Endothelial cell of umbilical vein (primary cell): ENCODE measurements at places on chromosomes 2 and 18.

GRCh38 chr18:35862119-35862640, 110.3 kb upstream of the RMP24 start:
- H3K36me3 ChIP-seq, result no peaks in the 10 kb centered on the region

DNA sequence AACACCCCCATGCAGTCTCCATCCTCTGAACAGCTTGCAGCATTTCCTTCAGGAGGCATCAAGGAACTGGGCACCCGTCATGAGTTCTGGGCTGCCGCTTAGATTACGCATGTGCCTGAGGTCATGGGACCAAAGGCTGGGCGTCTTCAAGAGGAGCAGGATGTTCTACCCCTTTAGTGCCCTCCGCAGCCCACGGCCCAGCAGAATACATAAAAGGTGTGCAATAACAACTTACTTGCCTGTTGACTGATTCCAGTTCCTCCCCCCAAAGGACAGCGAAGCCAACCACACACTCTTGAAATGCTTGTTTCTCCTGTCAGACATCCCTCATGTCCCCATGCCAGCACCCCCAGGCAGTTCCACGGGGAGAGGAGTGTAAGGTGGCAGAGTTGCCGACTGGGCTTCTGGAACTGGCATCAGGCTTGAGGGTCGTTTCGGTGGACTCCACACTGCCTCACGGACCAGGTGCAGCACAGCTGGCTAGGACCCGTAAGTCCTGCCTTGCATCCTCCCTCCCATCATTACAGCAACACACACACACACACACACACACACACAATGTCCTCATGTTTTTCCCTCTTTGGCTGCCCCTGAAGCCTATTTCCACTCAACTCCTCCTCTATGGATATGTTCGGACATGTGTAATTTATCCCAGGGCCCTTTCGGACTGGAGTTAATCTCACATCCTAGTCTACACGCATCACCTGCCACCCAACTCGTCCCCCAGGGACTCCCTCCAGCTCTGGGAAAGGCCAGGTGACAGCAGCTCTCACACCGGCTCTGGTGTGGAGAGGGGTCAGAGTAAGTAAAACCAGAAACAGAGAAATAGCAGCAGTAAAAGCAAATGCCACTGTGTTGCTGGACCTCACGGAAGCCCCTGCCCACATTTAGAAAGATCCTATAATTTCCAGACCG, 200.7 kb downstream of the BCL11A start:
- H3K36me3 ChIP-seq, result no peaks in the 10 kb centered on the region
- H3K27ac ChIP-seq, result no peak overlapping the region
- DNase-seq, result no peak
- no peaks in the 10 kb centered on the region for H3K4me1 ChIP-seq

- H3K27me3 ChIP-seq, result no peaks in the 10 kb centered on the region
- DNase-seq, result no peak
- H3K4me3 ChIP-seq, result no peak overlapping the region
- no peak overlapping the region for H3K27ac ChIP-seq
- no peaks in the 10 kb centered on the region for H3K36me3 ChIP-seq
Measured at GRCh38 chr2:98483257-98483861, 38.7 kb downstream of the INPP4A start.

DNA sequence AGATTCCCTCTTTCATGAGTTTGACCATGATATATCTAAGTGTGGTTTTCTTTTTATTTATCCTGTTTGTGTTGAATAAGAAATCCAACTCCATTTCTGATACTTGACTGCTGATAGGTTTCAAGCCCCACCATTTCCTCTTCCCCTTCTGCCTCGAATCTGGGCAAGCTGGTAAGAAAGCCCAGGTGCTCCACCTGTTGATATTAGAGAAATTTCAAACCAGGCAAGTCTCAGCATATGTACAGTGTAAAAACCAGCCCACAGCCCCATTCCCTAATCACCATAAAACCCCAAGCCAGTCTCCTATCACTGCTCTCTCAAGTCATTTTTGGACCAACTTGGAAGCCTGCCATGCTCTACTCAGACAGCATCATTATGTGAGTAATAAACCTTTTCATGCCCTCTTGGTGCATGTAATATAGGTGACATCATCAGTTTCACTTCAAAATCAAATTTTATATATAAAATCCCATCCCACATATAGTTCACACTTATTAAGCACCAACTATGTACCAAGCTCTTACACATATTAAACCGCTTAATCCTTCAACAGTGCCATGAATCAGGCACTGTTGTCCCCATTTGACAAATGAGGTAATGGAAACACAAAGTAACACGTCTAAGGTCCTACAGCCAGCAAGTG, 46.6 kb downstream of the SMAD2 start:
- H3K27ac ChIP-seq, result no peak overlapping the region
- no peaks in the 10 kb centered on the region for H3K27me3 ChIP-seq
- peak; percentile 11 for DNase-seq
- no peaks in the 10 kb centered on the region for H3K4me1 ChIP-seq
- H3K36me3 ChIP-seq, result peaks cover 2% of the 10 kb centered on the region
- H3K4me3 ChIP-seq, result no peak overlapping the region

- peaks cover 3% of the 10 kb centered on the region for H3K27me3 ChIP-seq
- no peak overlapping the region for H3K27ac ChIP-seq
- DNase-seq, result no peak
- no peak overlapping the region for H3K4me3 ChIP-seq
- H3K4me1 ChIP-seq, result no peaks in the 10 kb centered on the region
Measured at GRCh38 chr2:165193178-165193777, 10.6 kb downstream of the SCN3A start.

DNA sequence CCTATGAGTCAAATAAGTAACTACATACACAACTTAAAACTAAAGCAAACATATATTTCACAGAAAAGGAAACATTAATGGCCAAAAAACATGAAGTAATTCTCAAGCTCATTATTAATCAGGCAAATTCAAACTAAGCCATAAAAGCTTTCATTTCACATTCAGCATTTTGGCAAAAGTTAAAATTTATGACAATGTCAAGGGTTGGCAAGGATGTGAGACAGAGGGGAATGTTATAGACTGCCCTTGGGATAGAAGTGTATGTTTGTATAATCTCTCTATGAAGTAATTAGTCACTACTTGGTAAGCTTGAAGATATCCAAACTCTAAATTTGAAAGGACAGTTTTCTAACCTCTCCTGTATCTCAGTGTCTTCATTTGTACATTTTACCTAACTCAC, 539.4 kb downstream of the RIT2 start:
- no peak for DNase-seq
- no peaks in the 10 kb centered on the region for H3K27me3 ChIP-seq
- H3K27ac ChIP-seq, result no peak overlapping the region
- no peak overlapping the region for H3K4me3 ChIP-seq
- no peaks in the 10 kb centered on the region for H3K36me3 ChIP-seq

GRCh38 chr2:2849464-2850217, 518.6 kb upstream of the MYT1L start:
- H3K4me1 ChIP-seq, result no peaks in the 10 kb centered on the region
- no peak overlapping the region for H3K27ac ChIP-seq
- H3K36me3 ChIP-seq, result no peaks in the 10 kb centered on the region
- no peak overlapping the region for H3K4me3 ChIP-seq

DNA sequence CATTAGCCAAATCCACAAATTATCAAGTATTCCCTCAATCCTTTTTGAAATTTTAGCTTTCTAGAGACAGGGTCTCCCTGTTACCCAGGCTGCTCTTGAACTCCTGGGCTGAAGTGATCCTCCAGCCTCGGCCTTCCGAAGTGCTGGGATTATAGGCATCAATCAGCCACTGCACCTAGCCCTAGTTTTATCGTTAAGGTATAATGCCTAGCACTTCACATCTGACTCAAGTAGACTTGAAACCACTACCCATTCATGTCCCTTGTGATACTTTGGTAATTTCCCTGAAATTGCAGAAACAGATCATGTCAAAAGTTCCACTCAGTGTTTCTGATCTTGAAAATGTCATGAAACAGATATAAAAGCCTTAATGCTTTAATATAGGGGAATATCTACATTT, 26.3 kb downstream of the MEX3C start:
- peaks cover under 1% of the 10 kb centered on the region for H3K36me3 ChIP-seq
- H3K4me1 ChIP-seq, result no peaks in the 10 kb centered on the region
- no peak overlapping the region for H3K4me3 ChIP-seq

GRCh38 chr2:185147361-185147760, 549.0 kb downstream of the ZNF804A start:
- H3K4me1 ChIP-seq, result no peaks in the 10 kb centered on the region
- H3K27me3 ChIP-seq, result no peaks in the 10 kb centered on the region
- no peak for DNase-seq
- no peak overlapping the region for H3K4me3 ChIP-seq
- no peaks in the 10 kb centered on the region for H3K36me3 ChIP-seq

- no peak for DNase-seq
- no peaks in the 10 kb centered on the region for H3K27me3 ChIP-seq
- H3K27ac ChIP-seq, result no peak overlapping the region
Measured at GRCh38 chr2:195410074-195410671, 246.9 kb upstream of the SLC39A10 start.

DNA sequence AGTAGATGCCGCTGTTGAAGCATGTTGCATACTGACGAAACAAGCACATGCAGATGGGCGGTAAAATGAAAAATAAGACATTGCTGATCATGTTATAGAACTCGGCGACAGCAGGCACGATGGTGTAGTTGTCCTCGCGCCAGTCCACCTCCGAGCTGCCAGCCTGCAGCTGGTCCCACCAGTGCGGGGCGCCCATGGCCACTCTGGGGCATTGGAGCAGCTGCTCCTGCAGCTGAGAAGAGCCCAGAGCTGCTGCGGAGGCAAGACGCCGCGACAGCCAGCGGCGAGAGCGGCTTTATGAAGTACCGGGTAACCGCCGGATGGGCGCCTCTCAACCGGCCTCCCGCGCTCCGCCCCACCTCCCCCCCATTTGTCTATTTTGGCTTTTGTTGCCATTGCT, 32.6 kb upstream of the ADAM23 start:
- H3K4me3 ChIP-seq, result no peak overlapping the region
- H3K27ac ChIP-seq, result no peak overlapping the region
- no peaks in the 10 kb centered on the region for H3K27me3 ChIP-seq

- no peaks in the 10 kb centered on the region for H3K4me1 ChIP-seq
- H3K4me3 ChIP-seq, result no peak overlapping the region
- peaks cover 21% of the 10 kb centered on the region for H3K36me3 ChIP-seq
- no peaks in the 10 kb centered on the region for H3K27me3 ChIP-seq
Measured at GRCh38 chr2:112020561-112020960, 34.5 kb upstream of the TMEM87B start.

GRCh38 chr2:157182204-157182709, 75.2 kb upstream of the GALNT5 start:
- no peak overlapping the region for H3K4me3 ChIP-seq
- H3K4me1 ChIP-seq, result peaks cover 20% of the 10 kb centered on the region
- H3K36me3 ChIP-seq, result no peaks in the 10 kb centered on the region
- H3K27me3 ChIP-seq, result no peaks in the 10 kb centered on the region

GRCh38 chr2:43210467-43211303, 15.7 kb downstream of the ZFP36L2 start:
- no peak overlapping the region for H3K27ac ChIP-seq
- H3K27me3 ChIP-seq, result no peaks in the 10 kb centered on the region
- no peak for DNase-seq
- no peaks in the 10 kb centered on the region for H3K36me3 ChIP-seq
- no peaks in the 10 kb centered on the region for H3K4me1 ChIP-seq

- H3K4me3 ChIP-seq, result no peak overlapping the region
- H3K36me3 ChIP-seq, result no peaks in the 10 kb centered on the region
- no peak overlapping the region for H3K27ac ChIP-seq
- DNase-seq, result no peak
- no peaks in the 10 kb centered on the region for H3K4me1 ChIP-seq
Measured at GRCh38 chr2:141062443-141062842, 1068.4 kb downstream of the LRP1B start.

GRCh38 chr18:51229328-51229727, 31.8 kb upstream of the MEX3C start:
- no peaks in the 10 kb centered on the region for H3K27me3 ChIP-seq
- DNase-seq, result no peak
- no peaks in the 10 kb centered on the region for H3K36me3 ChIP-seq
- no peak overlapping the region for H3K27ac ChIP-seq
- H3K4me1 ChIP-seq, result no peaks in the 10 kb centered on the region

- H3K4me3 ChIP-seq, result no peak overlapping the region
- no peaks in the 10 kb centered on the region for H3K27me3 ChIP-seq
- no peaks in the 10 kb centered on the region for H3K4me1 ChIP-seq
- no peak overlapping the region for H3K27ac ChIP-seq
- no peaks in the 10 kb centered on the region for H3K36me3 ChIP-seq
Measured at GRCh38 chr18:44881461-44882162, 200.9 kb downstream of the SETBP1 start.

- H3K27ac ChIP-seq, result no peak overlapping the region
- peaks cover 3% of the 10 kb centered on the region for H3K4me1 ChIP-seq
- H3K36me3 ChIP-seq, result peaks cover 8% of the 10 kb centered on the region
- H3K4me3 ChIP-seq, result no peak overlapping the region
Measured at GRCh38 chr2:3453190-3453999, 65.9 kb downstream of the ADI1 start.

GRCh38 chr2:44772669-44773378, 168.7 kb upstream of the SIX3 start:
- no peaks in the 10 kb centered on the region for H3K4me1 ChIP-seq
- no peak for DNase-seq
- H3K27ac ChIP-seq, result no peak overlapping the region
- no peaks in the 10 kb centered on the region for H3K36me3 ChIP-seq
- peaks cover 25% of the 10 kb centered on the region for H3K27me3 ChIP-seq

- H3K4me3 ChIP-seq, result no peak overlapping the region
- no peaks in the 10 kb centered on the region for H3K4me1 ChIP-seq
- H3K27ac ChIP-seq, result no peak overlapping the region
- H3K36me3 ChIP-seq, result no peaks in the 10 kb centered on the region
Measured at GRCh38 chr2:118386641-118387302, 298.5 kb downstream of the INSIG2 start.

DNA sequence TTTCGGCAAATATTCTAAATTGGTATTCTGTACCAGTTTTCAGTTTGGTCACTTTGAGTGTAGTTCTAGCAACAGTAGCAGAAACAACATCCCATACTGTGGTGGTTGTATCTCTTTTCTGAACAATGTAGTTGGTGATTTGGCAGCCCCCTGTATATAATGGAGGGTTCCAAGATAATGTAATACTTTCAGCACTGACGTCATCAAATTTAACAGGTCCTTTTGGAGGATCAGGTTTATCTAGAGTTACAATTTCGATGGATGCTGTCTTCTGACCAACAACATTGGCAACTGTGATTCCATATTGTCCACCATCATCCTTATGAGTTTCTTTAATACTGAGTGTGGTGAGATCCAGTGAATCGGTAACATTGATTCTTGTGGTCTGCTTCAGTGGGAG, 88.0 kb downstream of the PLEKHA3 start:
- no peak for DNase-seq
- H3K27me3 ChIP-seq, result no peaks in the 10 kb centered on the region
- H3K4me3 ChIP-seq, result no peak overlapping the region
- H3K4me1 ChIP-seq, result no peaks in the 10 kb centered on the region
- no peak overlapping the region for H3K27ac ChIP-seq
- no peaks in the 10 kb centered on the region for H3K36me3 ChIP-seq

DNA sequence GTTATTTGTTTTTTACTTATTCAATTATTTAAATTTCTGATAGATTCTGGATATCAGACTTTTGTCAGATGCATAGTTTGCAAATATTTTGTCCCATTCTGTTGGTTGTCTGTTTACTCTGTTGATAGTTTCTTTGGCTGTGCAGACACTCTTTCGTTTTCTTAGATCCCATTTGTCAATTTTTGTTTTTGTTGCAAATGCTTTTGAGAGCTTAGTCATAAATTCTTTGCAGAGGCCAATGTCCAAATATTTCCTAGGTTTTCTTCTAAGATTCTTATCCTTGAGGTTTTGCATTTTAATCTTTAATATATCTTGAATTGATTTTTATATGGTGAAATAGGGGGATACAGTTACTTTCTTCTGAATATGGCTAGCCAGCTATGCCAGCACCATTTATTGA, 112.7 kb upstream of the SESTD1 start:
- DNase-seq, result no peak
- no peaks in the 10 kb centered on the region for H3K4me1 ChIP-seq
- no peak overlapping the region for H3K4me3 ChIP-seq
- H3K36me3 ChIP-seq, result no peaks in the 10 kb centered on the region
- H3K27ac ChIP-seq, result no peak overlapping the region

- H3K4me3 ChIP-seq, result no peak overlapping the region
- H3K36me3 ChIP-seq, result no peaks in the 10 kb centered on the region
- no peaks in the 10 kb centered on the region for H3K4me1 ChIP-seq
Measured at GRCh38 chr2:239804161-239805042, 220.7 kb downstream of the NDUFA10 start.
